ENCODE measurements at places on chromosomes 12 and 14.

GRCh38 chr12:49973361-49973830, 649 bp downstream of the AQP6 start:
- DNase-seq: no peak

DNA sequence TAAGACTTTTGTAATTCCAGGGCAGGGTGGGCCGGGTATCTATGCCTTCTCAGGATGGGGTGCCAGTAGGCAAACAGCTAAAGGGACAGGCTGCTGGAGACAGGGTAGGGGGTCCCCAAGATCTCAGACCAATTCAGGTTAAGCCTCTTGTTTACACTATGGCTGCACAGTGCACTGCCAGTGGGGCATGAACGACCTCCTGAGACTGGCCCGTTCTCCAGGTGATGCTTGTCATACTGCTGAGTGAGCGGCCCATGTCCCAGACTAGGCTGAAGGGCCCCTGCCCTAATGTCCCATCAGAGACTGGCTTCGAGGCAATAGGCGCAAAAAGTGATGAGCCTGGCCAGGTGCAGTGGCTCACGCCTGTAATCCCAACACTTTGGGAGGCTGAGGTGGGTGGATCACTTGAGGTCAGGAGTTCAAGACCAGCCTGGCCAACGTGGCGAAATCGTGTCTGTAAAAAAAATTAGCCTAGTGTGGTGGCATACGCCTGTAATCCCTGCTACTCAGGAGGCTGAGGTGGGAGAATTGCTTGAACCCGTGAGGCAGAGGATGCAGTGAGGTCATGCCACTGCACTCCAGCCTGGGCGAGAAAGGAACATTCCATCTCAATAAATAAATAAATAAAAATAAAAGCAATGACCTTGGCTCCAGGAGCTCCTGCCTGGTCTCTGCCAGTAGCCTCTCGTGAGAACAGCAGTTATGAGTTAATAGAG, 12.6 kb downstream of the SLC25A29 start:
- DNase-seq: no peak

DNA sequence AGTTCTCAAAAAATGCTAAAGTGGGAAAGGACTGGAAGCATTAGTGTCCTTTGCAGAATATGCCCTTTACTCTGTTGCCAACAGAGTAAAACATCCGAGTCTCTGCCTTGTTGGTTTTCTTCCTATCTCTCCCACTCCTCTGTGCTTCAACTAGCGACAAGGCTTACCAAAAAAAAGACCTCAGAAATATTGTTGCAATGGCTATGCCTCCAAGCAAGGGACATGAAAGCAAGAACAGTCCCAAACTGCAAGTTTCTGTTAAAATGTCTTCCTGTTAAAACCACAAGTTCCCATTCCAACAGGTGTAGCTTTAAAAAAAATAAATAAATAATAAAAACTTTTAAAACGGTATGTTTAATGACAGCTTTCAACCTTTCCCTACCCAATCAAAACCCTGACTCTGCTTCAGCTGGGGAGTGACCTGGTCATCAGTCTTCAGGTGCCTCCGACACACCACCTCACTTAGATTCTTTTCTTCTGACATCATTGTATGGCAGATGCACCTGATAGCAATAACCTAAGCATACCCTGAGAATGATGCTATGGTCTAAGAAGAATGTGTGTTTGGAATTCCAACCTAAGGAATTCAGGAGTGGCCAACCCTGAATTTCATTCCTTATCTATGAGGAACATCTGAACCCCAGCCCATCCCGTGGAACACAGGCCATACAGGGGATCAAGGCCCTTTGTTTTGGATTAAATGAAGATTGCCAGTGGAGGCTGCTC, 81.0 kb downstream of the RPS29 start:
- DNase-seq: no peak

DNA sequence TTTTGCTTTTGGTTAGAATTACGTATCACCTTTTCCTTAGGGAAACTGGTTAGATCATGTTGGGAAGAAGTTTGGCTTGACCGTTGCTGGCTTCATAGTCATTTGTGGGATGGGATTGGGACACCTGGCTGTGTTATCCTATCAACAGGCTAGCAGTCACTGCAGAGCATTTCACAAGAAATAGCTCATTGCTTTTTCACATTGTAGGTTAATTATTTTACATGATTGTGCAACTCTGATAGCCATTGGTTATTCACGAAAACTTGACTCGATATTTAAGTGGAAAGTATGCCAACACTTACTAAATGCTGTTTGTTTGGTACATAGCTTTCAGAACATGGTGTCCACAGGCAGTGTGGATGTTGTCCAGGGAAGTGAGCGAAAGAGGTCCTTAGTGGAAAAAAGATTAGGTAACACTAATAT, 89.4 kb downstream of the NKX2-1 start:
- DNase-seq: no peak

DNA sequence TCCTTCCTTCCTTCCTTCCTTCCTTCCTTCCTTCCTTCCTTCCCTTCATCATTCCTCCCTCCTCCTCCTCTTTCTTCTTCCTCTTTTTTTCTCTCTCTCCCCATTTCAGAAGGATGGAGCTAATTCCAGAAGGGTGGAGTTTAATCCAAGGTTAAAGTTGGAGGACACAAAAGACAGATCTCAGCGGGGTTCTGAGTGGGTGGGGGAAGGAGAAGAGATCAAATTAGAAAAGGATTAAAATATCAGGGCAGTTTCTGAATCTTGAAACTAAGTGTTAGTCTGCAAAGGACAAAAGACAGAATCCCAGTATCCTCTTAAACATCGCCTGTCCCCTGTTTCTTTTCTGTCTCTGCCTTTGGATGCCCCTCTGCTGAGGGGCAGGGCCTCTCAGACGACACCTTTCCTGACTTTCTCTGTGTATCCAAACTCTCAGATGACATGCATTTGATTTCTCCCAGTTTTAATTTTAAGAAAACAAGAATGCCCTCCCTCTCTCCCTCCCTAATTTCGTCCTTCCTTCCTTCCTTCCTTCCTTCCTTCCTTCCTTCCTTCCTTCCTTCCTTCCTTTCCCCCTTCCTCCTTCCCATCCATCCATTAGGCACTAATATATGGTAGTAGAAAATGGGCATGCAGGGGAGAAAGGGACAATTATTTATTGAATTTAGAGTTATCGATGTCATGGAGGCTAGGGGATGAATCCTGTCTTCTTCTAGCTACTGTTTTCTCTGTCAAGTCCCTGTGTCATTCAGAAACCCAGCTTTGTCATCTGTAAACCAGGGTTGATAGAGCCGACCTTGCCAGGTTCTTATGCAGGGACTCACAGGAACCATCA, 269.1 kb downstream of the VRK1 start:
- DNase-seq: no peak

All from AG04450 (cell line).